ENCODE measurements at places on chromosomes 12 and 14. TPM values are rescaled to one million over a fixed set of nuclear protein-coding genes. Genes with fewer than 3 reads are reported as not detected.

MAP3K9 gene
- total RNA-seq: 0.36 TPM

PROX2 gene
- not detected for total RNA-seq

NOS1 gene
- total RNA-seq: 17.6 TPM

DLST gene
- 79.6 TPM for total RNA-seq

Data from sciatic nerve (tissue), 2 donors.